Psoas muscle (tissue), 8 donors: ENCODE measurements at places on chromosomes 2 and 18.

- DNase-seq = no peak
Observed at GRCh38 chr2:15808944-15809343, 131.4 kb upstream of the MYCN start.

GRCh38 chr2:25310965-25311864, 30.5 kb downstream of the DNMT3A start:
- DNase-seq = no peak

DNA sequence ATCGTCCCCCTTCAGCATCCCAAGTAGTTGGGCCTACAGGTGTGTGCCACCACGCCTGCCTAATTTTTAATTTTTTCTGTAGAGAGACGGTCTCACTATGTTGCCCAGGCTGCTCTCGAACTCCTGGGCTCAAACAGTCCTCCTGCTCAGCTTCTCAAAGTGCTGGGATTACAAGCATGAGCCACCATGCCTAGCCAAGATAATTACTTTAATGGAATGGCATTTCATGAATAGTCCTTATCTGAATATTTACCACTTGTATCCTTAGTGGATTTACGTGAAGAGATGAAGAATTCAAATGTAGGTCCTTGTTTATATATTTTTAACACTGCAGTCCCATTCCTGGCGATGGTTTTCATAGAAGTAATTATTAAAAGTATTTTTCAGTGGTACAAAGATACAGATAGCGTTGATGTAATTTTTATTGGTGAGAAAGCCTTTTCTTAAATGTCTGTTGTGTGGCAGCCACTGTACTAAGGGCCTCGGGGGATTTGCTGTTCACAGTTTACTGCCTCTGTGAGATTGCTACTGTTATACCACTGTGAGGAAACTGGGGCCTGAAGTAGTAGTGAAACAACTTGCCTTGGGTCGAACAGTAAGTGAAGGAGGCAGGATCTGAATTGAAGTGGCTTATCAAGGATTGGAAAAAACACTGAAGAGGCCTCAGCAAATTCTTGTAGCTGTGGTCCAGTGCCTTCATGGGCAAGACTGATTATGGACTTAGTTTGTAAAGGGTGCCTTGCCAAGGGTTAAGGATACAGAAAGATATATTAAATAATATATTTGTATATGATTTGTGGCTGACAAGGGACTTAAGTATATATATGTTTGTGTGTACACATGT, 151.2 kb downstream of the PRPF40A start:
- no peak for DNase-seq

- DNase-seq = no peak
Observed at GRCh38 chr18:12279781-12280531, 25.8 kb downstream of the CIDEA start.

GRCh38 chr2:148643421-148643820, 1.1 kb upstream of the EPC2 start:
- no peak for DNase-seq

DNA sequence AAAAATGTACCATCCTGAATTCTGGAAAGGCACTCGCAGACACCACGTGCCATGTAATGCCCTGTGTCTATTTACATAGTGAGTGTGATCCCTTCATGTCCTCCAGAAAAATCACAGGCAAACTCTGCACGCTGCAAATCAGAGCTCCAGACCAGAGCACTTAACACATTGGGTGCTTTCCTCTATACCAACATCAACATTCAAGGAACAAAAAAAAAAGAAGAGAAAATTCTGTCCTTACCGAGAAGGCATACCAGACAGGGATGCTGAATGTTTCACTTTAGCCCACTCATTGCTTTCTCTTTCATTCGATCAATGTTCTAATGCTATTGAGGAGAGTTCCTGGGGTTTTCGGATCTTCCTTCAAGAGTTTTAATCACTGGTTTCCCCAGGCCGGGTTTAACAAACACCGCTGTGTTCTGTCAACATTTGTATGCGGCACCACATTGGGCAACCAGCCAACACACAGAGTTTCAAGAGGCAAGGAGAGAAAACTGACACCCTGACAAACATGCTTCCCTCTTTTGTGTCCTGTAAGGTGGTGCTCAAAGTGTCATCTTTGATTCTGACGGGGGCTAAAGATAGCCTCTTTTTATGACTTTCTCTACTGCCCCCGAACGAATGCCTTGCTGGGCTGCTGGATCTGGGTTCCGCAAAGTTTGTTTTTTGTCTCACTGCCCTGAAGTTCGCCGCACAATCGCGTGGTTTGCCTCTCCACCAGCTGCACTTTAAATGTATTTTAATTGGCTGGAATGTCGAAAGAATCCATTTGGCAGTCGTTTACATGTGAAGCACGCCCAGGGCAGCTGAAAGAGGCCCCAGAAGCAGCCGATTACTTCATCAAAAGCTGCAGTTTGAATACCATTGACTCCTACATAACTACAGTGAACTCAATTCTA, 106.4 kb upstream of the NCKAP5 start:
- DNase-seq = peak; percentile 30

DNA sequence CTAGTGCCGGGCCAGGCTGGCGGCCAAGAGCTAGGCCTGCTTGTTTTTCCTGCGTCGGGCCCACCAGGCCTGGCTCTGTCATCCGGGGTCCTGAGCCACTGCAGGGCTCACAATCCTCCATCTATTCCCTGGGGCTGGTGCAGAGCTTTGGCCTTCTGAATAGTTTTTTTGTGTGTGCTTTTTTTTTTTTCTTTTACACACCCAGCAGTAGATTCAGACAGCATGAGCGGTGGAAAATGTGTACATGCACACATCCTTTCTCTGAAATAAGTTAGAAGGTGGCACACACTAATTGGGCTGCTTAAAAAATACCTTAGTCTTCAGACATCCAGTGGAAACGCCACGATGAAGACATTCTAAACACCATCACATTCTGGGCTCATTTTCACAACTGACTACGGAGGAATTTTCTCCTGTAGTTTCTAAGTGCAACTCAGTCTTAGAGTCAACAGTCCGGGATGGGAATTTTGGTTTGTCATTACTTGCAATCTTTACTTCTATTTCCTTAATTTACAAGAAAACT, 6.1 kb downstream of the ZFP36L2 start:
- DNase-seq = no peak

DNA sequence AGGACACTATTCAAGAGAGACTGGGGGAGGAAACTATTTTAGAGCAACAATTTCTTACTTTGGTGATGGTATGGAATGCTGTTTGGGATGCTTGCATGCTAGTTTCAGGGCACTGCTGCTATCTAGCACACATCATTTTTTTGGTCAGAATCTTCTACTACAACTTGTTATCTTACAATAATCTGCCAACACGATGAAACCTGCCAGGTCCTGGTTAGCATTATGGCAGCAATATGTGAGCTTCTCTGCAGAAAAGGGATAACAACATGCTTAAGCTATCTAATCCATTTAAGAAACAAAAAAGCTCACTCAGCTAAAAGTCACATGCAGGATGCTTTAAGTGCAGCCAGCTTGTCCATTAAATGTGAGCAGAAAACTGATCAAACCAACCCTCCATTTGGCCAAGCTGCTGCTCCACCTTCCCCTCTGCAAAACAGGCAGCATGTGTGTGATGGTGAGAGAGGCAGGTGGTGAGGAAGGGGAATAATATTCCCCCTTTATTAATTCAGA, 30.1 kb downstream of the GAREM2 start:
- no peak for DNase-seq

DNA sequence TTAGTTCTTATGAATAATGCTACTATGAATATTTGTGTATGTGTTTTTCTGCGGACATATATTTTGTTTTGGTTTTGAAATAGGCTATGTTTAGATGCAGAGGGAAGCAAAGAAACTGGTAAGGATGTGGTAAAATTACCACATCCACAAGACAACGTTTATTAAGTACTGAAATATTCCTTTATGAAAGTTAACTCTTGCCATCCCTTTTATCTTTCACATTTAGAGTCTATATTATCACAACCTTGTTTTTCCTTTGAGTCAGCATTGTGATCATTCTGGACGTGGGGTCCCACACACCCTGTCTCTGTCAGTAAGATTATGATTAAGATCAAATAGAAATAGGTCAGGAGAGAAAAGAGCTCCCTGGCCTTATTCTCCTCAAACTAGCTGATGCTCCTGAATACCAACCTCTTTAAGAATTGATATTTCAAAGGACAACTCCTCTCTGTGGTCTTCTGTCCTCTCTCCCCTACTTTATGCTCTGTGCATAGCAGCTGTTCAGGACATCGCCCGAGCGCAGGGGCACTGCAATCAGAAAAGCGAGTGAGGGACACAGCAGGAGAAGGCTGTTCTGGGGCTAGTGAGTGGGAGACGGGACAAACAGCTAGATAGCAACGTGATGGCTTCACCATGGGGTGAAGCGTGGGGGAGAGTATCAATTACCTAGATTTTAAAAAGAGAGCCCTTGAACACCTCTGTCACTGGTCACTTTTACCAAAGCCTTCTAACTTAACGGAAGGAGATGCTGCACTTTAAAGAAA, 12.2 kb downstream of the METAP1D start:
- DNase-seq = no peak
